ENCODE measurements at places on chromosomes 16 and 17. TPM values are rescaled to one million over a fixed set of nuclear protein-coding genes. Genes with fewer than 3 reads are reported as not detected.

The EPX gene
- total RNA-seq: not detected

- H3K27ac ChIP-seq: no peak overlapping the region
- no peak overlapping the region for H3K4me3 ChIP-seq
- DNase-seq: no peak
- no peaks in the 10 kb centered on the region for H3K27me3 ChIP-seq
- no peaks in the 10 kb centered on the region for H3K4me1 ChIP-seq
Measured at GRCh38 chr16:70331091-70331490, 15.6 kb upstream of the DDX19A start.

The DNAJA2 gene
- 78.9 TPM for total RNA-seq

DNA sequence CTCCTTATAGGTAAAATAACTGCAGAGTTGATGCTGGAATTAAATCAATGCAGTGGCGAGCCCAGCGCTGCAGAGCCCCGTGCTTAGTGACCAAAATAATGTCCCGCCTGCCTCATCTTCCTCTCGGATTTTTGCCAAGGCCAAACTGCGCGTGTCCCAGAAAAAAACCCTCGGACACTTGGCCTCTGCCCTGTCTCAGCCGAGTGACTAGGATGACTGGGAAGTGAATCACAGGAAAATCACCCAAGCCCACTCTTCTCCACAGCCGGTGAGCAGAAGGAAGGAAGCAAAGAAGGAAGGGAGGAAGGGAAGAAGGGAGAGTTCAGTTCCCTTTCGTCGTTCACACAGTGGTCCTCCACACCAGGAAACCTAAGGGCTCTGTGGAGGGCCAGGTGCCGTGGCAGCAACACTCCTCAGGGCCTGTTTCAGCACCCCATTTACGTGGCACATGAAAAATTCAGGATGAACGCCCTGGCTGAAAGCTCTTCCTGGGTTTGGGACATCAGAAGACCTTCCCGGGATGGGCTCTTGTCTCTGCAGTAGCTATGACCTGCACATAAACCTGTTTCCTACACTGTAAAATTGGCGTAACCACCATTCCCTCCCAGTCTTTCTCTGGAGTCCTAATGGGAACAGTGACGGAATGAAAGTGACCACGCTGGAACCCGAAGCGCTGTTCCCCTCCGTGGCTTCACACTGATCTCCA is 25.4 kb upstream of the HOXB13 start:
- no peak for DNase-seq
- H3K4me1 ChIP-seq: peaks cover 13% of the 10 kb centered on the region
- H3K27me3 ChIP-seq: peaks cover 87% of the 10 kb centered on the region

DNA sequence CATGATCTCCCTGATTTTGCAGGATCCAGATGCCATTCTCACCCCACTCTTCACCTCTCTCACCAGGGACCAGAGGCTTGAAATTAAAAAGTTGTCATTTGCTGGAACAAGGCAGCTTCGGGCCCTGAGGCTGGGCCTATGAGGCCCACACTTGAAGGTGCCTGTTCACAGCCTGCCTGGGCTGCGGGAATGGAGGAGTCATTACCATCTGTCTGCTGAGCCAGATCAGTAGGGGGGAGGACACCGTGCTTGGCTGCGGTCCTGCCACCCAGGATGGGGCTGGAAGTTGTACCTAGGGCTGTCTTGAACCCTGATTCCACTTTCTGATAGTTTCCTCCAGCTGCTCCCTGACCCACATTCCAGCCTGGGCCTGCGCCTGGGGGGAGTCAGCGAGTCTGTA is 208.3 kb upstream of the N4BP1 start:
- no peak overlapping the region for H3K4me3 ChIP-seq
- H3K27ac ChIP-seq: no peak overlapping the region
- H3K4me1 ChIP-seq: no peaks in the 10 kb centered on the region
- no peak for DNase-seq
- no peaks in the 10 kb centered on the region for H3K27me3 ChIP-seq
- no peaks in the 10 kb centered on the region for H3K36me3 ChIP-seq

- H3K36me3 ChIP-seq: peaks cover 9% of the 10 kb centered on the region
- H3K27ac ChIP-seq: no peak overlapping the region
- H3K4me1 ChIP-seq: peaks cover 10% of the 10 kb centered on the region
- no peak for DNase-seq
- H3K4me3 ChIP-seq: no peak overlapping the region
Measured at GRCh38 chr17:49681106-49681979, 3.4 kb upstream of the SPOP start.

GRCh38 chr17:6568184-6568758 is 11.9 kb upstream of the PITPNM3 start:
- peaks cover 10% of the 10 kb centered on the region for H3K27me3 ChIP-seq
- no peaks in the 10 kb centered on the region for H3K36me3 ChIP-seq
- DNase-seq: no peak
- H3K4me1 ChIP-seq: no peaks in the 10 kb centered on the region

The CACNG4 gene
- not detected for total RNA-seq

The LDHD gene
- 0.75 TPM for total RNA-seq

DNA sequence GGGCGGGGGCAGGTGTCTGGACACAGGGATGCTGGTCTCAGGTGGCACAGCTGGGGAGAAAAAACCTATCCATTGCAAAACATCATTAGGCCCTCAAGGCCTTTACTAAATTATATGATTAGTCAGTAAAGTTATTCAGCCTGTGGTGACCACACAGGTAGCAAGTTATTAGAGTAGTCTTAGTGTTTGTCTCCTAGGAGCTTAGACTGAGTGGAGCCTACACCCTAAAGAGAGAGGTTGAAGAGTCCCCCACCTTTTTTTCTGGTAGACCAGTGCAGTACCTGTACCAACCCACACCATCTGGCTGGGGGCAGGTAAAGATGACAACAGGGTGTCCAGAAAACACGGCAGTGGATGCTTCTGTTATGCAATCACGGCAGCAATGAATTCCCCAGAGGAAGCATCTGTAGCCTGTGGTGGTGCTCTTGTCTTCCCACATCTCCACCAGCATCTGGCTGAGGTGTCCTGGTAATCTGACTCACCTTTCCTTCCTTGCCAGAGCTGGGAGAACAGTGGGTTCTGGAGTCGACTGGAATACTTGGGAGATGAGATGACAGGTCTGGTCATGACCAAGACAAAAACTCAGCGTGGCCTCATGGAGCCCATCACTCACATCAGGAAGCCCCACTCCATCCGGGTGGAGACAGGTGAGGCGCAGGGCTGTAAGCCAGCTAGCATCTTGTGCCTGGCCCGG is 11.0 kb downstream of the MYCBPAP start:
- DNase-seq: no peak
- no peak overlapping the region for H3K4me3 ChIP-seq
- no peaks in the 10 kb centered on the region for H3K36me3 ChIP-seq
- peaks cover 9% of the 10 kb centered on the region for H3K4me1 ChIP-seq
- H3K27ac ChIP-seq: no peak overlapping the region
- H3K27me3 ChIP-seq: no peaks in the 10 kb centered on the region

DNA sequence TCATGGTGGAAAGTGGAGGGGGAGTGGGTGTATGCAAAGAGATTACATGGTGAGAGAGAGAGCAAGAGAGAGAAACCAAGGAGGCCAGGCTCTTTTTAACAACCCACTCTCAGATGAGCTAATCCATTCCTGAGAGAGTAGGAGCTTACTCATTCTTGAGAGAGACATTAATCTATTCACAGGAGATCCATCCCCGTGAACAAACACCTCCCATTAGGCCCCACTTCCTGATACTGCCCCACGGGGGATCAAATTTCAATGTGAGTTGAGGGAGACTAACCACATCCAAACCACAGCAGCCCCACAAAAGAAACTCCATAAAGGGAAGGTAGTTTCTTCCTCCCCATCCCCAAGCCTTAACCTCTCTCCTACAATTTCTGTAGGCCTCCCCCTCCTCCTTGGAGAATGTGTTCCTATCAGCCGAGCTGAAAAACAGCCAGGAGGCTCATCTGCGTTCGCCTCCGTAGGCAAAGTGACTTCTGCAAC is 450.0 kb downstream of the NPIPA7 start:
- no peaks in the 10 kb centered on the region for H3K4me1 ChIP-seq
- no peaks in the 10 kb centered on the region for H3K36me3 ChIP-seq
- peaks cover 11% of the 10 kb centered on the region for H3K27me3 ChIP-seq
- H3K4me3 ChIP-seq: no peak overlapping the region

DNA sequence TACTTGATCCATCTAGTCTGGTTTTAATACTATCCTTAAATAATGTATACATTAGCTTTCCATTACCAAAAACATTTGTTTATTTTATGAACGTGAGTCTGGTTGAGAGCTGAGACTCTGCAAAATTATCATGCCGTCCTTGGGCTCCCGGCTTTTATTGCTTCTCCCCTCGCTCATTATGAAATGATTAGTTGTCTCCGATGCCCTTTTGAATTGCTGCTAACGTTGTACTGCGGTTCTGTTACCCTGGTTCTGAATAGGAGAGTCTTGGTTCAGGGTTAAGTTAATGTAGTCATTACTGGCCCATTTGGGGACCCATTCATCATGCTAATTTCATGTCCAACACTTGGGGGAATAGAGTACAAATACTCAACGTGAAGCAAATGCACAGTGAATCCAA is 12.8 kb downstream of the XYLT1 start:
- no peak overlapping the region for H3K27ac ChIP-seq
- H3K36me3 ChIP-seq: peaks cover under 1% of the 10 kb centered on the region
- no peaks in the 10 kb centered on the region for H3K27me3 ChIP-seq
- no peak overlapping the region for H3K4me3 ChIP-seq

DNA sequence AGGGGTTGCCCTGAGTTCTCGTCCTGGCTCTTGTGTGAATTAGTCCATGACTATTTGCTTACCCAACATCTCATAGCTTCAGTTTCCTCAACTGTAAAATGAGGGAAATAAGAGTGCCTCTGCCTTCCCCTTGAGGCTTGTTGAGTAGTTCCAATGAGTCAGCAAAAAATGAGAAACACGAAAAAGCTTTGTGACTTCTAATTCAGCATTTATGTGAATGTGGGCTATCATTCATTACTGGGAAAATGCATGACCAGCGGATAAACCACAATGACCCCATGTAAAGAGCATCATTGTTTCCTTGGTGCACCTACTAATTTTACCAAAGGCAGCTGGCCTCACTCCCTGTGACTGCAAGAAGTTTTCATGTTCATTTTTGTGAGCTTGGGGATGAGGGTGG is 374.6 kb upstream of the HSBP1 start:
- no peak for DNase-seq
- H3K36me3 ChIP-seq: no peaks in the 10 kb centered on the region
- H3K27ac ChIP-seq: no peak overlapping the region
- peaks cover 3% of the 10 kb centered on the region for H3K27me3 ChIP-seq

The CCL11 gene
- total RNA-seq: not detected

- H3K4me1 ChIP-seq: peaks cover 24% of the 10 kb centered on the region
- peaks cover 27% of the 10 kb centered on the region for H3K36me3 ChIP-seq
- H3K27me3 ChIP-seq: no peaks in the 10 kb centered on the region
- no peak overlapping the region for H3K4me3 ChIP-seq
- no peak overlapping the region for H3K27ac ChIP-seq
Measured at GRCh38 chr17:2478458-2478857, 33.2 kb downstream of the METTL16 start.

DNA sequence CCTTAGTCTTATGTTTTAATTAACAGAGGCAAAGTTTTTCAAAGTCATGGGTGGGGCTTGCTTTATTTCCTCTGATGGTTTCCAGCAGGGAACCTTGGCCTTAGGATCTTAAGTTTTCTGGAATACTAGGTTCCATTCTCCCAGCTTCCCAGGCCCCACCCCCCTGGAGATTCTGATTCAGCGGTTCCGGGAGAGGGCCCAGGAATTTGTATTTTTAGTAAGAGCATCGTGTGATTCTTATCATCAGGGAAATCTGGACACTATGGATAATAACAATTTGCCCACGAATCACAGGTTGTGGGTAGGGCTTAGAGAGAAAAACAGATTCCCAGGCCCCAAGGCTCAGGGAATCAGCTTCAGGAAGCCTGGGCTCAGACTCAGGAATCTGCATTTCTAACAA is 263.6 kb downstream of the NTN1 start:
- H3K4me3 ChIP-seq: no peak overlapping the region
- no peaks in the 10 kb centered on the region for H3K27me3 ChIP-seq
- H3K36me3 ChIP-seq: peaks cover 4% of the 10 kb centered on the region
- no peak overlapping the region for H3K27ac ChIP-seq

The NPIPB13 gene
- total RNA-seq: 11.9 TPM

The SEC14L5 gene
- not detected for total RNA-seq

DNA sequence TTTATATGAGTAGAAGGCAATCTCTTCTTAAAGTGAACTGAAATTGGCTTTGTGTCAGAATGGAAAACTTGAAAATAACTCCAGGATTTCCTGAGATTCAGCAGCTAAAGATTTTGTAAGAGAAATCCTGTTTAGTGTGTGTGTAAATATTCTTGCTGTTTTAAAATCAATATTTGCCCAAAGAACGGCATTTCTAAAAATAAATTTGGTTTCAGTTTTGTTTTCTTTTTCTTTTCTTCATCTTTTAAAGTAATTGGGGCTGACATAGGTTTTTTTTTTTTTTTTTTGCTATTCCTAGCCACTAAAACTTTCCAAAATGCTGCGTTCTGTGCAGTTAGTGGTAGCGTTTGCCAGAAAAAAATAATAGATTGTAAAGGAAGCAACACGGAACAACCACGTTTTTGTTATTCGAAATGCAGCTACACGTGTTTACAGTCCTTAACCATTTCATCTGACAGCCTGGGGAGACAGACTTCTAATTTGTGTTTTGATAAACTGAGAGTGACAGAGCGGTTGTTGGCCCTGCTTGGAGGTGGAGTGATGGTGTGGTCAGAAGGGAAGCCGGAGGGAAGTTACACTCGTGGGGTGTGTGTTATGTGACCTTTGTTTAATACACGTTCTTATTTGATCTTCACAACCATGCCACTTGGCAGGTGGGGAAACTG is 21.6 kb upstream of the SMPD3 start:
- DNase-seq: peak; percentile 25
- H3K27ac ChIP-seq: peak overlapping the region; percentile 12
- no peaks in the 10 kb centered on the region for H3K27me3 ChIP-seq

The TERB1 gene
- not detected for total RNA-seq

DNA sequence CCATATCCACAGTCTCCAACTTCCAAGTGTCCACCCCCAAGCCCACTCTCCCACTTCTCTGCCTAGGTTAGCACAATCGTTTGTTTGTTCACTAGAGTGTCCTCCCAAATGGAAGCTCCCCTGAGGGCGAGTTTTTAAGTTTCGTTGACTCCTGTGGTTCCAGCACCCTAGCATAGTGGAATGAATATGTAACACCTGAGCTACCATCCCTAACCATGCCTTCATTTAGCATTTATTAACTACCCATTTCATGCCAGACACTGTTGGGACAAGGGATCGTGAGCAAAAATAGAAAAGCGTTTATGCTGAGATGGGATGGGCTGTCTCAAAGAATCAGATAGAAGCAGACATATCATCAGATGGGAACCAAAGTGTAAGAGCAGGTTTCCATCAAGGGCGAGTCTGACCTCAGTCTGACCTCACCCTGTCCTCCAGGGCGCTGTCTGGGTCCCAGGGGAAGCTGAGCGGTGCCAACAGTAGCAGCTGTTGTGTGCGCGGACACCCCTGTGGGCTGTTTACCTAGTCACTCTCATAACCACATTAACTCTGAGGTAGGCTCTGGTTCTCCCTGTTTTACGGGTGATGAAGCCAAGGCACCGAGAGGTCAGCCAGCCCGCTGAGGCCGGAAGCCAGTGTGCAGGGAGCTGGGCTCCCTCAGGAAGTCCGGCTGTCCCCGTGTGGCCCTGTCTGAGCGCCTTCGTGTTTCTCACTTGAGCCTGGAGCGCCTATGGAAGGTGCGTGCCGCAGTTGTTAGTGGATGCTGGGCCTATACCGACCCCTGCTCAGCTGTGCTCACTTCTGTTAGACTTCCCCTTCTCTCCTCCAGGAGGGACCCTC is 6.2 kb downstream of the CNP start:
- H3K4me1 ChIP-seq: peaks cover 25% of the 10 kb centered on the region
- H3K36me3 ChIP-seq: peaks cover 35% of the 10 kb centered on the region
- no peak overlapping the region for H3K27ac ChIP-seq
- H3K4me3 ChIP-seq: no peak overlapping the region

GRCh38 chr16:2856061-2856670 is 1.8 kb downstream of the PRSS22 start:
- DNase-seq: peak; percentile 49
- no peak overlapping the region for H3K27ac ChIP-seq
- peaks cover 5% of the 10 kb centered on the region for H3K4me1 ChIP-seq
- H3K36me3 ChIP-seq: peaks cover 4% of the 10 kb centered on the region
- H3K4me3 ChIP-seq: no peak overlapping the region
- H3K27me3 ChIP-seq: peaks cover 7% of the 10 kb centered on the region

Data from activated CD4-positive, alpha-beta memory T cell treated with anti-CD3 and anti-CD28 coated beads for 36 hours (primary cell).